Kidney tubule cell (primary cell): ENCODE measurements at places on chromosomes 4 and X.

GRCh38 chrX:38890326-38890725 lies 89.1 kb downstream of the MID1IP1 start:
- no peak for DNase-seq

DNA sequence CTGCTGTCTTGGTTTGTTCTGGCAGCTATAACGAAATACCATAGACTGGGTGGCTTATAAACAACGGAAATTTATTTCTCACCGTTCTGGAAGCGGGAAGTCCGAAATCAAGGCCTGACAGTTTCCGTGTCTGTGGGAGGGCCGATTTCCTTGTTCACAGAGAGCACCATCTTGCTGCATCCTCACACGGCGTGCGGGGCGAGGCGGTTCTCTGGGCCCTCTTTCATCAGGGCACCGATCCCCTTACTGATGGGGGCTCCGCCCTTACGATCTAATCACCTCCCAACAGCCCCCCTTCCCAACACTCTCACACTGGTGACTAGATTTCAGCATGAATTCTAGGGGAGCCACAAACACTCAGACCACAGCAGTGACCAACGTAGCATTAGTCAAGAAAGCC lies 578.3 kb upstream of the FAT1 start:
- no peak for DNase-seq

DNA sequence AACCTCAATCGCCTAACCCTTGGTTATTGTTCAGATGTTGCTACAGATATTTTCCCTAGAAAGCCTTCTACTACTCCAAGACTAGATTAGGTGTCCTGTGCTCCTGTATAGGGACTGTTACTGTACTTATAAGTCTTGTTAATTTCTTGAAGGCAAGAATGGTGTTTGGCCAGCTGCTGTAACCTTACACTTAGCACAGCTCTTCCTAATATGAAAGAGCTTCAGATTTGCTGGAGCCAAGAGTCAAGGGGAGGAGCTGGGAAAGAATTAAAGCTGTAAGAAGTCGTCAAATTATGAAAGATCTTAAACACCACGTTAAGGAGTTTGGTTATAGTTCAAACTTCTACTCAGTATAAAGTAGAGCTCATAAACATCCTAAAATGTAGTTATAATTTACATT lies 245.9 kb upstream of the TLL1 start:
- no peak for DNase-seq

GRCh38 chr4:85964298-85964697 lies 395.6 kb downstream of the MAPK10 start:
- DNase-seq, result peak; percentile 31

DNA sequence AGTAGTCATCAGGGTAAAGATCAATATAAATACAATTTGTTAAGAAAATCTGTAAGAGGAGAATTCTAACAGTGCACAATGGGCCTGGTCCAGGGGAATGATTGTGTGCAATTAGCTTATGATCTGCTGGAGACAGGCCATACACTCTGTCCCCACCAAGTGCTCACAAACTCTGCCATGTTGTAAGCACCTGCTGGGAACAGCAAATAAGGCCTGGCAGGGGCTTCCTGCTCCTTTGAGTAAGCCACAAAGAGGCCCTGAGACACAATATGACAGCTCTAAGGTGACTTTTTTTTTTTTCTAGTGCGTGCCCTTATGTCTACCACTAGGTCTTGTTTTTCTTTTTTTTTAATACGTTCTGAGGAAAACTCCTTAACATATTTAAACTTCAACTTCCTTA lies 866.3 kb upstream of the PCDH7 start:
- DNase-seq, result no peak

DNA sequence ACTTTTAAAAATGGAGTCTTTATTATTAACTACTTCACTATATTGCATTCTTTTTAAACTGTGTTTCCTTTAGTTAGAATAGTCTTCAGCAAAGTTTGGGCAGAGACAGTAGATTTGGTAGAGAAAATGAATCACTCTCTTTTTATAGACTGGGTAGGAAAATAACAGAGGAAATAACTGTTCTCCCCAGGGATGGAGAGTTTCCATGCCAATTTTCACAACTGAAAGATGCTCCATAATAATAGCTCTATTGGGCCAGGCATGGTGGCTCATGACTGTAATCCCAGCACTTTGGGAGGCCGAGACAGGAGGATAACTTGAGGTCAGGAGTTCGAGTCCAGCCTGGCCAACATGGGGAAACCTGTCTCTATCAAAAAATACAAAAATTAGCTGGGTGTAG lies 13.1 kb downstream of the HSD17B13 start:
- no peak for DNase-seq

DNA sequence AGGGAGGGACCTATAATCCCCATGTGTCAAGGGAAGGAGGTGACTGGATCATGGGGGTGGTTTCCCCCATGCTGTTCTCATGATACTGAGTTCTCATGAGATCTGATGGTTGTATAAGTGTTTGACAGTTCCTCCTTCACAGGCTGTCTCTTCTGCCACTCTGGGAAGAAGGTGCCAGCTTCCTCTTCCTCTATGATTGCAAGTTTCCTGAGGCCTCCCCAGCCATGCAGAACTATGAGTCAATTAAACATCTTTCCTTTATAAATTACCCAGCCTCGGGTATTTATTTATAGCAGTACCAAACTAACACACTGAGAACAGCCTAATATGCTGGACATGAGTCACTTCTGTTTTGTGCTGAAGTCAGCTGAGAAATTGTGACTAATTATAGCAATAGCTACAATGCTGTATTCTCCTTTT lies 656.9 kb upstream of the CPEB2 start:
- DNase-seq, result peak; percentile 89

DNA sequence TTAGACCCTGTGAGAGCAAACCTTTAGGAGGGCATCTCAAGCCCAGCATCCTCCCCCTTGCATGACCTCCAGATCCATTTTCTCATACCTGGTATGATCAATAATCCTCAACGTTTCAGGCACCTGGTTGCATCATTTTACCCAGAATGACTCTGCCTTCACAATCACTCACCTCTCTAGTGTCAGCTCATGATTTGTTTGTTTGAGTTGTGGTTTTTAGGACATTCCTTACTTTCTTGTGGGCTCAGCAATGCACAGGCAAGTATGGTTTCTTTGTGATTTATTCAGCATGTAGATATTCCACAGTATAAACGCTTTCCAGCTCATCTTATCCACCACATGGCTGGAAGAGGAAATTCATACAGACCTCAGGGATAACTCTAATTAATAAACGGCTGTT lies 93.6 kb upstream of the CPEB2 start:
- DNase-seq, result peak; percentile 82

GRCh38 chrX:41984628-41985027 lies 61.3 kb upstream of the CASK start:
- DNase-seq, result peak; percentile 81

- no peak for DNase-seq
Measured at GRCh38 chrX:12910423-12911121, 4.2 kb downstream of the TLR8 start.

GRCh38 chrX:22171287-22172060 lies 101.2 kb upstream of the CBLL2 start:
- no peak for DNase-seq

- no peak for DNase-seq
Measured at GRCh38 chr4:162347156-162347841, 183.5 kb upstream of the FSTL5 start.

DNA sequence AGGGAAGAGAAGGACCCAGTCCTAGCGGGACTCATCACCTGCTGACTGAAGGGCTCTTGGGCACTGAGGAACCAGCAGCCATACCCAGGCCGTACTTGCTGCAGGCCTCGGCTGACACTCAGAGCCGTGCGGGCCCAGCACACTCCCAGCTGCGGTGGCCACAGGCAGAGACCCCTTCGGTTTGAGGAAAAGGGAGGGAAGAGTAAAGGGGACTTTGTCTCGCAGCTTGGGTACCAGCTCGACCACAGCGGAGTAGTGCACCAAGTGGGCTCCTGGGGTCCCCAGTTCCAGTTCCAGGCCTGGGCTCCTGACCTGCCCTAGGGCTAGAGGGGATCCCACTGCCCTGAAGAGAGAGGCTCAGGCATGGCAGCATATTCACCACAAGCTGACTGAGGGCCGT lies 17.9 kb upstream of the OPN1LW start:
- DNase-seq, result no peak

- no peak for DNase-seq
Measured at GRCh38 chr4:167232805-167233684, 1.2 kb downstream of the SPOCK3 start.

DNA sequence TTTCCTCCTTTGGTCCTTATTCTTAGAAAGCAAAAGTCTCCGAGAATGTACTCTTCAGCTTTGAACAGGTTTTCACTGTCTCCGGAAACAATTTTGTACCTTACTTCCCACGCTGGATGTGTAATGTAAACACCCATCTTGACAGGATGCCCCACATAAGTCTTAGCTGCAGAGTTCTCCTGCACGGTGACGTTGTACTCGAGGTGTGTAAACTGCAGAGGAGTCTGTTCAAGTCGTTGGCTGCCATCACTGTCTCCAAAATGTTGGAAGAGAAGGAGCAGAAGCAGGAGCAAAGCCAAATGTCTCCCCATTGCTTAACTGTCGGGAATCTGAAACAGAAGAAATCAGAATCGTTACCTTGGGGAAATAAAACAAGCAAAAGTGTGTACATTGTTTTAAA lies 14.1 kb downstream of the FAT1 start:
- no peak for DNase-seq

DNA sequence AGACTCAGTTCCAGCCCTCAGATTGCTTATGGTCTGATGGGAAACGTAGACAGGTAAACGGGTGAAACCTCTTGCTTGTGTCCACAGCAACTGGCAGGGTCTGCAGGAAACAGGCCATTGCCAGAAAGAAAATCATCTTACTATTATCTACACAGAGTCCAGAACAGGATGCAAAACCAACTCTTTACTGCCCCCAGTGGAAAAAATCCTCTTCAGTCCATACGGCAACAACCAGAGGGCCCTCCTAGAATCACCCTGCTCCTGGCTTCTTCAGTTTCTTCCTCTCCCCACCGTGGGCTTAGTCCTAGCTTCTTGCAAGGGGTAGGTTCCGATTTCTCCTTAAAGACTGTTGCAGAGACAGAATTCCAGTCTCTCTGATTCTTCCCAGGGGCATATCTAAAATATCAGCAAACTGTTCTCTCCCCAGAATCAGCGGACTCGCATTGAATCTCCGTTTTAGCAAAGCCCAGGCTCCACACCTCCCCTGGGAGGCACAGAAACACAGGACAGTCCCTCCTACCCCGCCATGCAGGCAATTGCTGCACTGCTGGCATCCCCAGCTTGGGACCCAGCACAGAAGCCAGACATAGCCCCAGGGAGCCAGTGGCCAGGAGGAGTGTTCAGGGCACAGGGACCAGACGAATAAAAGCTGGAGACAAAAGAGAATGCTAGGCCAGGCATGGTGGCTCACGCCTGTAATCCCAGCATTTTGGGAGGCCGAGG lies 41.0 kb upstream of the SH3RF1 start:
- DNase-seq, result peak; percentile 62

DNA sequence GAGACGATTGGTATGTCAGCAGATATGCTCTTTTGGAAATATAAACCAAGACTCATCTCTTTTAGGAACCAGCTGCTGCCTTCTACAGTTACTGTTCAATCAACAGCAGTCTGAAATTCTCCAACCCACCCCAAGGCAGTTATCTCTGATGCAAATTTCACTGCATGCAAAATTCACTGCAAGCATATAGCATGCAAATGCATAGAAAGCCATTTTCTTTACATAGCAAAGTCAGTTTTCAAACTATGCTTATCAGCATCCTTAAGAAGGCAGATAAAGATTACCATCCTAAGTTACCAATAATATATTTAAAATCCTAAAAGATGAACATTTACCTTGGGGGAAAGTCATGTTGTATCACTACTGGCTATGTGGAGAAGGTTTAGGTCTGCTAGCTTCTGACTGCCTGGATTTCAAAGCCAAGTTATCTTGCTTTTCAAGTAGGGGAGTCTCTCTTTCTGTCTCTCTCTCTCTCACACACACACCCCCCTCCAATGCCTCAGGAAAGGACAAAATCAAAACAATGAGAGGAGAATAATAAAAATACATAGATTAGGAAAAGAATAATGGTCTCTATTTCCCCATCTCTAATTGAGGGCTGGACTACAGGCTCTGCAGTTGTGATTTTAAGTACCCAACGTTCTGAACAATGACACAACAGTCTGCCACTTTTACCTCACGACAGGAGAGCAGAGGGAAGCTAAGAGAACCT lies 1.5 kb downstream of the NMU start:
- no peak for DNase-seq

DNA sequence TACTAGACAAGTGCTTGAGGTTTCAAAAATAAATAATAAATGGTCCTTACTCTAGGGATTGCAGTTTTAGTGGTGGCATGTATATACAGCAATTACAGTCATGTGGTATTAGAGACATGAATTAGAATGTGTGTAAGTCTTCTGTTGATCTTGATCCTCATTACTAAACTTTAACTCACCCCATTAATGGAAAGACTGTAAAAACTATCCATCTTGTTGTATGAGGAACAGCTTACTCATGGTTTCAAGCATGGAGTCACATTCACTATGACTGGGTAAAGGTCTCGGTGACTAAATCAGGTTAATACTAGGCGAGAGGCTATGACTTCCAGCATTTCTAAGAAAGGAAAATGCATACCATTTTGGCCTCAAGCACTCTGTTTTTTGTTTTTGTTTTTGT lies 107.0 kb upstream of the HPGD start:
- peak; percentile 79 for DNase-seq

DNA sequence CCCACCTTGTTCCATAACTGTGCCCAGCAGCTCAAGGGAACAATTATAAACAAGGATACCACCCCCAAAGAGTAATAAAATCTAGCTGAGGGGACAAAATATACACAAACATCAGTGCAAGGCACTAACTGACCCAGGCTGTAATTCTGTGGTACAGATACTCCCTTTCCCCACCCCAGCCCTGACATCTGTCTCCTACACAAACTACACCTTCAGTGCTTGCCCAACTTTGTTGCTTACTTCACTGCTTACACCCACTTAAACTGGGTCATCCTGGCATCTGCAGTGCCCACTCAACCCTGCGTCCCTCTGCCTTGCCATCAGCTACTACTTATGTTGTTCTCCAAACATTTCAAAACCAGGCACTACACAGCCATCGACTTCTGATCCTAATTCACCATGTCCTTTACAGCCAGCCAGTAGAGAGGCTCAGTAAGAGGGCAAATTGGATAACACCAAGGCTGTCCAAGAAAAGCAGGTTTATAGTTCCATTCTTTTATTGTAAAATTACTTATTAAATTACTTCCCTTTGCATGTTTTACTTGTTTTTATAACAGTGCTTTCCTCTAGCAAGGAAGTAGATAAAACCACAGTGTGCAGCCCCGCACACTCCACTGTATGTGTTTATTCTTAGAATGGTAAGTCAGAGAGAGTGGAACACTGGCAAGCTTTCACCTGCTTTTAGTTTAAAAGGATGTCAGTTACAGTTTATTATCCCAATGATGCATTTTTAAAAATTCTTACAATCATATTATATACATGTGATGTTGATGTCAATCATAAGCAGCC lies 149.6 kb downstream of the INPP4B start:
- no peak for DNase-seq

- no peak for DNase-seq
Measured at GRCh38 chr4:5718411-5718810, 7.4 kb downstream of the EVC start.
